ENCODE measurements at places on chromosomes 6 and 20.

GRCh38 chr6:124482071-124482491 lies 480.2 kb upstream of the RNF217 start:
- DNase-seq, result no peak

GRCh38 chr6:168412456-168412855 lies 28.5 kb upstream of the SMOC2 start:
- DNase-seq, result no peak

- no peak for DNase-seq
These were observed 267.9 kb downstream of the DLL1 start for GRCh38 chr6:170022827-170023619.

GRCh38 chr6:143233554-143234285 lies 173.0 kb downstream of the AIG1 start:
- DNase-seq, result no peak

GRCh38 chr6:71513036-71513435 lies 224.4 kb downstream of the OGFRL1 start:
- no peak for DNase-seq

DNA sequence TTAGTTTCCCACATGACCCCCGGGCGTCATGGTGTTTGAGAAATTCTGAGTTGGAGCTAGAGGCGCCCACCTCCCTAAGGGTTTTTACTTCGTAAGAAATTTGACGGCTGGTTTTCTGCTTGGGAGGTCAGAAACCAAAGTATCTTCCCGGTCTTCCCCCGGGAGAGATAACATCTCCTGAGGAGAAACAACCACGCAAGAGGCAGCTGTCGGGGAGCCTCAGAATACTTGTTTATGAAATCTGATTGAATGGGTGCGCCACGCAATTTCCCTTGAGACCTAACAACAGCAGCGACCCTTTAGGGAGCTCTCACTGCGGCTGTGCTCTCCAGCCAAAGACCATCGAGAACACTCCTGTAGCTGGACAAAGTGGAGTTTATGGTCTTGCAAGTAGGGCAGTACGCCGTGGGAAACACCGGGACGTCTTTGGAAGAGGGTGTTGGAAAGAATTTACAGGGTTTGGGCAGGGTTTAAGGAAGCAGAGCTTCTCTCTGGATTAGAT lies 608 bp upstream of the EIF2S2 start:
- no peak for DNase-seq

DNA sequence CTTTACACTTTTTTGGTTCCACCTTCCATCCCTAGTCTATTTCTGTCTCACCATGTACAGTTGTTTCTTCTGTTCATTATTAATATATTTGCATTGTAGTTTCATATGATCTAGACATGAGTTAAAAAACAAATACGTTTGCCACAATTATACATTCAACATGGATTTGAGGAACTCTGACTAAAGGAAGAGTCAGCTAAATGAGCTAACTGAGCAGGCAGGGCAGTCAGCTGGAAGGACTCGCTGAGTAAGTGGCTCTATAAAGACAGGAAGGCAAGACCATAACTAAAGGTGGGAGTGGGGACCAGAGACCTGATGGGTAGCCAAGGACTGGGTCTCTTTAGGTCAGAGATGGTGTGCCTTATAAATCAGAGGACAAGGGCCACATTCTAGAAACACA lies 26.3 kb downstream of the TMX4 start:
- peak; percentile 59 for DNase-seq

GRCh38 chr6:114634016-114634415 lies 291.2 kb upstream of the HS3ST5 start:
- DNase-seq, result peak; percentile 29

DNA sequence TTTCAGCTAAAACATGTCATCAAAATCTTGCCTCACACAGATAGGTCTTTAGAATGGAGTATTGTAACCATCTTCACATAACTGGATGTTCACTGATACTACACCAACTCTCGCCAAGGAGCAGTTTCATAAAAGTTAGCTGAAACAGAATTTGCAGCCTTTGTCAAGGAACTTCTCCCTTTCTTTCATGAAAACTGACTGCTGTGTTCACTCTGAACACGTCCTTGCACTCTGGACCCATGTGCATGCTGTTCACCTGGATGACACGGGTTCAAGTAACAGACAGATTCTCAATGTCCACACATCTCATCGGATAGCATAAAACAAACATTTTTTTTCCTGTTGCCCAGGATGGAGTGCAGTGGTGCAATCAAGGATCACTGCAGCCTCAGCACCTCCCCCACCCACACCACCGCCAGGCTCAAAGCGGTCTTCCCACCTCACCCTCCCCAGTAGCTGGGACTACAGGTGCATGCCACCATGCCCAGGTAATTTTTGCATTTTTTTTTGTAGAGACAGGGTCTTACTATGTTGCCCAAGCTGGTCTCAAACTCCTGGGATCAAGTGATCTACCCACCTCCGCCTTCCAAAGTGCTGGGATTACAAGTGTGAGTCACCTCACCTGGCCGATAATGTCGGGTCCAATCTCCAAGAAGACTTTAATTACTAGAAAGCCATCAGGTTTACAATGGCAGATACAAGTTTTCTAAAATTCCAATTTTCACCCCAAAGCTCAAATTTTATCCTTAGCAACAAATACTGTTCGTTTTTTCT lies 9.4 kb downstream of the DIDO1 start:
- no peak for DNase-seq

DNA sequence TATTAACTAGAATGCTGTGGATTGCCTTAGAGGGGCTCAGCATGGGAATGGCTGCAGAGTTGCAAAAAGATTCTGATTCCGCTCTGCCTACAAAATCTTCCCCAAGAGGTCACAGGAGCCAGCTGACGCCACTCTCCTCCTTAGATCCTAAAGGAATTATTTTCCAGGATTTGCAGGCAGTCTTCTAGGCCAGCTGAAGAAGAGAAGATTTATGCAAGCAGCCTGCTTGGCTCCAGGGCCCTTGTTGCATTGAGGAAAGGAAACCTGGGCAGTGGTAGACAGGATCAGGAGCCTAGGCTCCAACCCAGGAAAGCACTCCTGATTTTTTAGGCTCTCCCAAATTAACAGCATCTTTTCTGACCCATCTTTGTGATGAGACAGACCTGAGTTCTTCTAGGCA lies 245.8 kb downstream of the PKHD1 start:
- no peak for DNase-seq

DNA sequence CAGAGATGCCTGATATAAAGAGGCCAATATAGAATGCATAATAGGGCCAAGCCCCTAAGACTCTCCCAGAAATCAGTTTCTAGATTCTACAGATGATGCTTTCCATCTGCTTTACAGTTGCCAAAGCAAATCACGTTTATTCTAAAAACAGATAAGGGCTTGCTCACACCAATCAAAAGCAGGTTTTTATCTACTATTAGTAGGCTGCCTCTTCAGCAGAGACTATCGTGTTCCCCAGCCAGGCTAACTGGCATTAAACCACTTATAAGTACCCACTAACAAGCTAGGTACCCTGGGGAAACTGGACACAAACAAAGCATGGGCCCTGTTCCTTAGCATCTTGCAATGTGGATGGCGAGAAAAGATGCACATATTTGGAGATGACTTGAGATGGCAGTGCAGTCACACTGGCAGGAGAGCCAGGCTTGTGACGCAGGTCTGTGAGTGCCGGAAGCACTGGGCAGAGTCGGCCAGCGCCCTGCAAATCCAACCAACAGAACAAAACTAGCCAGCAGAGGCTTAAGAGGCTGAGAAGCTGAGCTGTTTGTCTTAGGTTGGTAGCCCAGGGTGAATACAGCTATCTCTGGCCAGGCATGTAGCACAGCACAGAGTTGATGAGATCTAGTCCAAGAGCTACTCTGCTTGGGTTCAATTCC lies 73.4 kb downstream of the GFOD1 start:
- no peak for DNase-seq

- DNase-seq, result no peak
These were observed 2.7 kb downstream of the SLC32A1 start for GRCh38 chr20:38726804-38727606.

GRCh38 chr20:23686046-23686750 lies 2.6 kb downstream of the CST4 start:
- DNase-seq, result no peak

DNA sequence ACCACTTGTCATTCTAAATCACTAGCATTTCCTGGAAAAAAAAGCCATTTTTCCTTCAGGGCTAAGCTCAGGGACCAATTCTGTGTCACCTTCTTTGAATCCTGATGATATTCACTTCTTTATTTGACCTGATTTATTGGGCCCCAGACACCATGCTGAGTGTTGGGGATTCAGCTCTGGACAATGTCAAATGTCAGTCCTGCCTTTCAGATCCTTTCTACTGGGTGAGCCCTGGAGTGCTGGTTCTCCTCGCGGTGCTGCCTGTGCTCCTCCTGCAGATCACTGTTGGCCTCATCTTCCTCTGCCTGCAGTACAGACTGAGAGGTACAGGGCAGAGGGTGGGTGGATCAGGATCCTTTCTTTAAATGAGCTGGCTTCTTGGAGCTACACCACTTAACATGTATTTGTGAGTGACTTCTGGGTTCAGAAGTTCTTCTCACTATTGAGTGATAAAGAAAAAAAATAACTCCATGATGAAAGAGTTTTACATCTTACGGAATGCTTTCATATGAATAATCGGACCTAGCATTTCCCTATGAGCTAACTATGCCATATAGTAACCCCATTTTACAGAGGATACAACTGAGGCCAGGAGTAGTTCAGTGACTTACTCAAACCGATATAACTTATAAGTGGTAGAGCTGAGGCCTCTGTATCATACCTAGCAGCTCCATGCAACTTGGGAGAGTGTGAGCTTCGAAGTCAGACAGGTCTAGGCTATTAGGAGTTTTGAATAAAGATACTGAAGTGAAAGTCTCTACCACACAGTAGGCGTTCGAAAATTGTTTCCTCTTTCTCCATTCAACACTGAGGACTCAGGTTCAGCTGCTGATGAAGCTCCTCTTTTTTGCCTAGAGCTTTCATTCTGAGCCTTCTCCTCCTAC lies 9.3 kb downstream of the MOG start:
- DNase-seq, result no peak

- no peak for DNase-seq
These were observed 8.5 kb downstream of the ENPP4 start for GRCh38 chr6:46138281-46138680.

DNA sequence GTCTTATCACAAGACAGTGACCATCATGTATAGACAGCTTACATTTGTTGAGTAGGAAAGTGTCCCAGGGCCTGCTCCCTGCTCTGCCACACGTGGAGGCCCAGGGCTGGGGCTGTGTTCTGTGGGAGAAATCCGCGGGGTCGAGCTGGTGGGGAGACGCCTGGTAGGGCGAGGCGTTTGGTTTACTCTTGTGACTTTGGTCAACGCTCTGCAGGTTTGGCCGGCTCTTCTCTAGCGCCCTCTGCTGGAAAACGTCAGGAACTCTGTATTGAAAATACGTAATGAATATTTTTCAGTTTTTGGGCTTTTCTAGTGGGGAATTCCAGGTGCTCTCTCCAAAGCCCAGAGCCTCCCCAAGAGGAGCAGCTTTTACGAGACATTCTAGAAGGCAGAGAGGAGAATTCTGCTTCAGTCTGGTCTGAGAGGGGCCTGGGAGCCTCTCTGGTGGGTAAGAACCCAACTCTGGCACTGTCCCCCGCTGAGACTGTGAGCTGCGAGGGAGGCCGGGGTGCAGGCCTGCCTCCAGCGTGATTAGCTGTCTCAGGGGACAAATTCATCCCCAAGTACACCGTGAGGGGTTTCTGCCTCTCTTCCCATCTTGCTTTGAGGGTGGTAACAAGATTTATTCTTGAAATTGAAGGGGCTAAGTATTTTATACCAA lies 112.6 kb upstream of the RALGAPA2 start:
- DNase-seq, result peak; percentile 55

- DNase-seq, result no peak
These were observed 400.3 kb downstream of the TFAP2A start for GRCh38 chr6:10014557-10014956.

DNA sequence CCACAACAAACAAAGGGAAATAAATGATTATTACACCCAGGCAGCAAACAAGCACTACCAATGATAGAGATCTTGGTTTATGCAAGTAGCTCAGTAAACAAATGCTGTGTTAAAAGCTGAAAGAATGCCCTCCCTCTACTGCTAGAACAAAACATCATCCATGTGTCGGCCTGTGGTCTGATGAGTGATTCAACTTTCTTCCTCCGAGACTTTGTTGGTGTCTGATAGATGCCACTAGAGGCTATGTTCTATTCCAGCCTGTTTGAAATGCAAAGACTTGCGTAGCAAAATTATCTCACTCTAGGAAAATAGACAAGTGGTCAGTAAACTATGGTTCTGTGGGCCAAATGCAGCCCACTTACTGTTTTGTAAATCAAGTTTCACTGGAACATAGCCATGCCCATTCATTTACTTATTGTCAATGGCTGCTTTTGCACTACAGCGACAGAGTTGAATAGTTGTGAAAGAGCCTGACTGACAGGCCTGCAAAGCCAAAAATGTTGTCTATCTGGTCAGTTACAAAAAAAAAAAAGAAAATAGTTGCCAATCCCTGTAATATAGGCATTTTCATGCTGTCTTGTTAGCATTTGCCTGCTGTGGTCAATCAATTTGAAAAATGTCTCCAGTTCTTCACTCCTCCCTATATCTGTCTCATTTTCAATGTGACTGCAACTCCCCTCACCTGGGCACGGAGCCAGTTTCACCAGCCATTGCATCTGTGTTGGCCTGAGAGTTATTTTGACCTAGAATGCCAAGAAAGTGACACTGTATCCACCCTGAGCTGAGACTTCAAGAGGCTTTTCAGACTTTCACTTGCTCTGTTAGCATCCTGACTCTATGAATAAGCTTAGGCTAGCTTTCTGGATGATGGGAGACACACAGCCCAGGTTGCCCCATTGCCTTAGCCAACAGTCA lies 544.6 kb upstream of the BTBD3 start:
- no peak for DNase-seq

GRCh38 chr6:35500782-35501181 lies 3.9 kb upstream of the TEAD3 start:
- DNase-seq, result peak; percentile 58

DNA sequence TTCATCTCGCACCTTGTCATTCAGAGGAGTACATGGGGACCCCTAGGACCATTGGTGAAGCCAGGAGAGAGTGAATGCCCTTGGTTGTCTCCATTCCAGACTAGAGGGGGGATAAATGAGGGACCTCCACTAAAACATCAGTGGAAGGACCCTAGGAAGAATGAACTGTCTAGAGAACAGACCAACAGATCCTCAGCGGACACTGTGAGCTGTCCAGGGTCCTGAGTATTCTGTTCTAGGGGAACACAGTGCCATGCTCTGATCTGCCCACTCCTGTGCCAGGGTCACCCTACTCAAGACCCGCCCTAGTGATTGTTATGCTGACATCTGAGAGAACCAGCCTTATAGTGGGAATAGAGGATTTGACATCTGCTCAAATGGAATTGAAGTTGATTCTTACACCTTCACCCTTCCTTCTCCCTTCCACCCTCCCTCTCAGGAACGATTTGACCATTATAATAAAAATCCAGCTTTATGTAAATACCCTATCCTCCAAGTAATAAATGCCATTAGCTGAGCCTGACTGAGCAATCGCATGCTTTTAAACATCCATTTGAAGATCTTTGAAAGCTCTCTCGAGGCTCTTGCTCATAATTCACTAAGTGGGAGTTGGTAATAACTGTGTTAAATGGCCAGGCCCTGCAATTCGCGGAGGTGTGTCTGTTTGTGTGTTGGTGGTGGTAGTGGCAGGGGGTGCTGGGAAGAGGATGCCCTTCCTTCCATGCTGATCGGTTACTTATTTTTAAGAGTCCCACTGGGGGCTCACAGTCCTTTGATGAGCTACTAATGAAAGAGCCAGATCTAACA lies 43.6 kb upstream of the SLC32A1 start:
- DNase-seq, result peak; percentile 60
